Spinal cord (tissue), 10 donors: ENCODE measurements at places on chromosomes 12 and 14.
A peak's percentile ranks its signal among the peaks of the same experiment; 100 is the strongest.

DNA sequence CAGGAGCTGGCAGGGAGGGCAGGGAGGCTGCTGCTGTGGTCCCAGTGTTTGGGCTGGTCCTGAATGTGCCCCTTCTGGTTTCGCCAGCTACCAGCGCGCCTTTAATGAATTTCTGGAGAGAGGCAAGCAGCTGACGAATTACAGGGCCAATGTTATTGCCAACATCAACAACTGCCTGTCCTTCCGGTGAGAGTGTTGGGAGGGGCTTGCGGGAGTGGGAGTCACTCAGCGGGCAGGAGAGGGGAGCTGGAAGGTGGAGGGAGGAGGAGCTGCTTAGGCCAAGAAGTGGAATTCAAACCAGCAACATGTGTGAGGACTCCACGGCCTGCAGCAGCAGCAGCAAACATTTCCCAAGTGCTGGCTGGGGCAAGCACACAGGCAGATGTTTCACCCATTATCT lies 7.7 kb downstream of the TNFAIP2 start:
- DNase-seq, result peak; percentile 38

- DNase-seq, result no peak
Measured at GRCh38 chr12:70826156-70826555, 94.4 kb downstream of the PTPRR start.

- no peak for DNase-seq
Measured at GRCh38 chr12:8455271-8455670, 491 bp upstream of the CLEC6A start.

- DNase-seq, result no peak
Measured at GRCh38 chr12:70049596-70050360, 193.5 kb upstream of the CNOT2 start.

DNA sequence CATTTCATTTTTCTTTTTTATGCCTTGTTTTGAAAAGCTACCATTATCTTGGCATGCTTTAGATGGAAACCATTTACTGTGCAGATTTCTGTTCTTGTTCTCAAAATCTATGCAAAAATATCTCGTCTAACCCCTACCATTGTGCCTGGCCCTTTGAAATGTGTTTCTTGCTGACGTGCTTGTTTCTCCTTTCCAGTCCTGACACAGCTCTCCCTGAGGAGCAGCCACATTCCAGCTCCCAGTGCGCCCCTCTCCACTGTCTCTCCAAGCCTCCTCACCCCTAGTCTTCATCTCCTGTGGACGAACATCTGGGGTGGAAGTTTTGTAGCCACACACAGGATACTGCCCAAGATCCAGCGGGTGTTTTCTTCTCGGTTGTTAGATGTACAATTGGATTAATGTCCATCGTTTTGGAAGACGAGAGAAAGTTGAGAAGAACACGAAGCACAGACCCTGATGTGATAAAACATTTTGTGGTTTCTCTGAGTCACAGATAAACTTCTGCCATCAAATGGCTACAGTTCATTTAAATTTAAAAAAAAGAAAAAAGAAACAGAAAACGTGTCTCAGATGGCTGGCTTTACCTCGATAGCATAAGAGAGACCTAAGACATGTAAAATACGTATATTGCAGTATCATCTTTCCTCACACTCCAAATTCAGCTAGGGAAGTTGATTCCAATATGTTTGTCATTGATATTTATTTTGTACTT lies 21.9 kb upstream of the FGD4 start:
- no peak for DNase-seq

DNA sequence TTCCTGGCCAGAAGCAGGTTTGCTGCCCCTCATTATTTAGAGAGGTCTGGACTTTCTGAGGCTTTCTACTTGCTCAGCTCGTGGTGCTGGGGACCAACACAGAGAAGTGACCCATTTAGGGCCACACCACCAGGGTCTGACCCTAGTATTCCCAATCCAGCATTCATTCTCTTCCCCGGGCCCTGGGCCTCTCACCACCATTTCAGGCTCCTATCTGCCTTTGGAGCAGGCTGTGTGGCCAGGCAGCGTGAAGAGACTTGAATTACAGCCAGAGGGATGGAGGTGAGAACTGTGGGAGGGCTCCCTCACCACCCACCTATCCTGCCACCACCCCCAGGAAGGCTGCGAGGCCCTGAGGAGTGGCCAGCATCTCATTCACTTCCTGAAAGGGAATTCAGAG lies 24.6 kb downstream of the FAM222A start:
- DNase-seq, result no peak

- no peak for DNase-seq
Measured at GRCh38 chr12:92784356-92784755, 81.6 kb downstream of the PLEKHG7 start.

- DNase-seq, result no peak
Measured at GRCh38 chr14:32681598-32681997, 257.1 kb upstream of the NPAS3 start.

DNA sequence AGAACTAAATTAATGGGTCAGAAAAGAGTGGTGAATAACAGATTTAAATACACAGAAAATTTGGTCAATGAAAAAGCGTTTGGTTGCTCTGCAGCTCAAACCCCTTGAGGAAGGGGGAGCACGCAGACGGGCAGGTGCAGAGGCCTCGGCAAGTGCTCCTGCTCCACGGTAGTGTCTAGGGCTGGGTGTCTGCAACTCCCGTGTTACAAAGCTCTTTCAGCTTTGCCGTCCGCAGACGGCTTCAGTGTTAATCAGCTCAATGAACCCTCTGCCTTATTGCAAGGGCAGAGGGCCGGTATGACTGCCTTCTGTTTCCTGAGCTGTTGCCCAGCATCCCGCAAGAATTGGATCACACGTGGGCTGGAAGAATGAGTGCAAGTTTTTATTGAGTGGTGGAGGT lies 125.7 kb upstream of the TRHDE start:
- no peak for DNase-seq

DNA sequence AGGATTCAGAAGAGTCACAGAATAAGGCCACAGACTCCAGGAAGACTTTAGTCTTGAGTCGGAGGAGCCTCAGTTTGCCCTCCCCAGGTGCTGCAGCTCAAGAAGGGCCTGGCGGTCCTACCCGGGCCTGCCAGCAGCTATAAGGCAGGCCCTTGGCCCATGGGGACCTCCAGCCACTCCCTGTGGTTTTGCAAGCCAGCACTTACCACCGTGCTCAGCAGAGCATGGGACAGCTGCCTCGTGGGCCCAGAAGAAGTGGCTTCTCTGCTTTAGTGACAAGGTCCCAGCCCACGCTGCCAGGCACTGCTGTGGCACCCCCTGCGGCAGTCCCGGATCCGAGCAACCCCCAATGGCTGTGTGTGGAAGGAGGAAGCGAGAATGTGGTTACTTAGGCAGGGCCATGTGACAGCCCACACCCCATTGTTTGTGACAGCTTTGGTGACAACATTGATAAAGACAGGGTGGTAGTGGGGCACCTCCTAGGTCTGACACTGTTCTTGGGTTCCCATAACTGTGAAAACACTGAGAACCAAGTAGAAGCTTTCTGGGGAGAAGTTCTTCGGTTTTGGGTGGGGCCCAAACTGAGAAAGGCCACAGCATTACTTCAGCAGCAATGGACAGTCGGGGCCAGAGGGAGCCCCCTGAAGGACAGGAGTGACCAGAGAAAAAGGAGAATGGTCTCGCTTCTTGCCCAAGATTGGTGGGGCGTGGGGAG lies at the start of gene SELPLG:
Gene SELPLG (minus strand): TSS at position 361 of the 715 bp plus-strand sequence. CDS start 9,587 bp downstream, outside the sequence.
- DNase-seq, result no peak

GRCh38 chr12:1576410-1577241 lies 17.8 kb downstream of the FBXL14 start:
- no peak for DNase-seq

- no peak for DNase-seq
Measured at GRCh38 chr14:31166271-31166561, 41.4 kb downstream of the HECTD1 start.

GRCh38 chr14:77033622-77034589 lies 5.4 kb upstream of the IRF2BPL start:
- DNase-seq, result no peak

DNA sequence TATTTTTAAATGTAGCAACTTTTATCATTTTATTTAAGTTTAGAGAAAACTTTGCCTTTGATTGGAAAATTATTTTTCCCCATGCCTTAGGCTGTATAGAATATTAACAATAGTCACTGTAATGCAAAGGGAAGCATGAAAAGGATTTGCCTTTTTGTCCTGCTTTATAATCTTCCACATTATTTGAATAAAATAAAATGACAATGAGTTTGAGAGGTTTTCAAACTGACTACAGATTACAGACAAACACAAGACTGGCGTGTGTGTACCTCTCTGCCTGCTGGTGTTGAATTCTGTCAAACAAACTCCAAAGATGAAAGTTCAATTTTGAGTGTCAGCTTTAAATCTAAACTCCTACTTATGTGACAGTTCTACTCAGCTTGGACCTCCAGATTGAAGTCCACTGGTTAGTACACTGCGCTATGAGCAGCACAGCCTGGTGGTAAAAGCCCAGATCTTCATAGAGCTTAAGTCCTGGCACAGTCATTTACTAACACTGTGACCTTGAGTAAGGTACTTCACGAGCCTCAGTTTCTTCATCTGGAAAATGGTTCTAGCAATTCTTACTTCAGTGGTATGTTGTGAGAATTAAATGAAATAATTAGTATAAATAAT lies 98.3 kb upstream of the CPNE8 start:
- no peak for DNase-seq

- DNase-seq, result no peak
Measured at GRCh38 chr14:94005324-94006073, 8.4 kb downstream of the CCDC197 start.

DNA sequence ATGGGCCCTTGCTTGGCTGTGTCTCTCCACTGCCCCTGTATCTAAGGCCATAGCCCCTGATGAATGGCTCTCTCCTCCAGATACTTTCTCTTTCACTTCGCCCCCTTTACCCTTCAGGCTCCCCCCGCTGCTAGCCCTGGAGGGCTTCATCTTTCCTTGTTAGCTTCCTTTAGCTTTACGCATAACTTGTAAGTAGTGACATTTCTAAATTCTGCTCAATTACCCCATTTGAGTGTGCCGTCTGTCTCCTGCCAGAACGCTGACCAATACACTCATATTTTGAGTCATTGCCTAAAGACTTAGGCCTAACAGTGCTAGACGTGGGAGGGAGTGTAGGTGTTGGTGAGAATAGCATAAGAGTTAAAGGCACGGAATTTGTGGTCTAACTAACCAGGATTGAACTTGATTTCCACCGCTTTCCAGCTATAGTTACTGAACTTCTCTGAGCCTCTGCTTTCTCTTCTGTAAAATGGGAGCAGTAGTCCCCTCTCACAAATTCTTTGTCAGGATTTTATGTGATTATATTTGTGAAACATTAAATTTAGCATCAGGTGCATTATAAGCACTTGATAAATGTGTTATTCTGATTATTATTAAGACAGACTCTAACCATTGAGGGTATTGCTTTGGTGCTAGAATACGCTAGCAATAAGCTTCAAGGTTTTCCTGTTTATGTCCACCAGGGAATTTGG lies 129.3 kb downstream of the ZFP36L1 start:
- DNase-seq, result no peak

- DNase-seq, result no peak
Measured at GRCh38 chr14:39733741-39734140, 301.5 kb upstream of the FBXO33 start.

DNA sequence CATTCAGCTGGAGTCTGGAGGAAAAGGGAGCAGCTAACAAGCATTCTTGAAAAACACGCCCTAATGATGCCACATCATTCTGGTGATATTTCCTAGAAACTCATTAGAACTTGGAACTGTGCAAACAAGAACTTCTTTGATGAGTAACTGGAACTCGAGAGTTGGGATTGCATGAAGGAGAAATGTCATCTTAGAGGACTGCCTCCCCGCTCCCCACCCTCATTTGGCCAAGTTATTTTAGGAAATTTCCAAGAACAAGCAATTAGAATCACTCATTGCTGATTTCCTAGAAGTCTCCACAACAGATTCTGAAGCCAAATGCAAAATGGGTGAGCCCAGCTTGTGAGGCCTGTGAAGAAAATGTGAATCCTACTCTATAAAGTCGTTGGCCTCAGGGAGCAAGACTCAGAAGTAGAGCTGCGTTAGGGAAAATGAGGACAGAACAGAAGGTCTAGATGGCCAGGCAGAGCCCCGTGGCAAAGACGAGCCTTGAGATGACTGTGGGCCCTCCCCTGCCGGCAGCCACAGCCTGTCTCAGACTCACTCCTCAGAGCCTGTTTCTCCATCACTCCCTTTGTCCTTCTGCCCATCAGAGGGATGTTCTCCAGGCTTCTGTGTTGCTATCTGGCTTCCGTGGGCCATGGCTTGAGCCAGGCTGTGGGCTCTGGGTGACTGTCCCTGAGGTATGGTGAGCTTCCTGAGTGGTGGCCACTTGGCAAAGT lies 38.4 kb downstream of the RTL1 start:
- DNase-seq, result no peak

GRCh38 chr12:66647034-66647691 lies 31.7 kb downstream of the GRIP1 start:
- DNase-seq, result no peak

GRCh38 chr12:46660719-46661109 lies 165.1 kb downstream of the SLC38A4 start:
- DNase-seq, result no peak

DNA sequence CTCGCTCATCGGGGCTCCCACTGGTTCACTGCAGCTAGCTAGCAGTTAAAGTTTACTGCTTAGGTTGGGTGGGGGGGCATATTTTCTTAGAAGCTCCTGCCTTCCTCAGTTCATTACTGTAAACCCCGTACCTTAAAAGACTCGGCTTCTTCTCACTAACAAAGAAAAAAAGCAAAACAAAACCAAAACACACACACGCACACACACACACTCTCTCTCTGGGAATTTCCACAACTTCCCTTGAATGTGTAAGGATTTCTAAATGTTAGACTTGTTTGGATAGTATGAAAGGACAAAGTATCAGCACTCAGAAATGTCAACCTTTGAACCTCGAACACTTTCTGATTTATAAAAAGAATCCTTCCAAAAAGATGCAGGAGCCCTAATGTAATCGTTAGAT lies 927 bp downstream of the PTHLH start:
- DNase-seq, result no peak

- no peak for DNase-seq
Measured at GRCh38 chr14:30580616-30581282, 21.8 kb downstream of the G2E3 start.

DNA sequence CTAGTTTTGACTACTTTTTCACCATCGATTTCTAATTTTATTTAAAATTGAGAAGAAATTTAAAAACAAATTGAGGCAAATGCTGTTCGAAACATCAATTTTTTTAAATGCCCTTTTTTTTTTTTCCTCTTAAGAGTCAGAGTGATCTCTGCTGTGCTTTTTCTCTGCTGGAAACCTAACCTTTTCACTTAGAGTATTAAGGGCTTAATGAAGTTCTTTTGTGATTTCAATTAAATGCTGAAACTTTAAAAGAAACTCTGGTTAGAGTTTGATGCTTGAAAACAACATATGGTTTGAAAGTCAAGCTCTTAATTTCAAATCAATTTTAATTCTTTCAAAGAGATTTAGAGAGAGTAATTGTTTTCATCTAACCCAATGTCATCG lies 171.8 kb downstream of the TMTC2 start:
- DNase-seq, result no peak
